ENCODE measurements at places on chromosomes 1 and 21.
A peak's percentile ranks its signal among the peaks of the same experiment; 100 is the strongest.

DNA sequence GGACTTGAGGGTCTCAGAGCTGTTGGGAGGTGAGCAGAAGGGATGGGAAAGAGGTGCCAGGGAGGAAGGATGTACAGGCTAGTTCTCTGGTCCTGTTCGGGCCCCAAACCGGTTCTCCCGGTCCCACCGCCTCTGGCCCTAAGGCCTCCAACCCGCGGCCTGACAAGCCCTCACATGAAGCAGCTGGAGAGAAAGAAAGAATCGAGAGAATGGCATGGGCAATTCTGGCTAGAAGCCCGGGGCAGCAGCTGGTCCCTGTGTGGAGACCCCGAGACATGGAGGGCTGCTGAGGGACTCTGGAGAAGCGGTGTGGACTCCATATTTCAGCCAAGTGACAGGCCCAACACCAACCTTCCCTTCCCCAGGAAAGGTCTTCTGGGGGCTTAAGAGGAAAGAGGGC lies 730 bp downstream of the CDC42SE1 start:
- DNase-seq = peak; percentile 37

DNA sequence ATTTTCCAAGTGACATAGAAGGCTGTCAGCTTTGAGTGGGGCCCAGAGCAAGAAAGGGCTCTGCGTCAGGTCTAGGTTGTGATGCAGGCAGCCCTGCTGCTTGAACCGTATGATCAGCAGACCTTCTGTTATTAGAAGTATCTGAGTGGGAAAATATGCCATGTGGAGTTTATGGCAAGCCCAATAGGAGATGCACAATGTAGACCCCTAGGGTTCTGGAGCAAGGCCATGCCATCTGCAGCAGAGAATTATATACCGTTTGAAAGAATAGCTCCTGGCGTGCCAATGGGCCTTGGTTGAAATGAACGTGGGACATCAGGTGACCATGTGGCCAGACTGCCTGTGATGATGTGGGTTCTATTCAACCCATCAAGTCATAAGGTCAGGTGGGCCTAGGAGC lies 44.1 kb upstream of the ZBTB18 start:
- no peak for DNase-seq

DNA sequence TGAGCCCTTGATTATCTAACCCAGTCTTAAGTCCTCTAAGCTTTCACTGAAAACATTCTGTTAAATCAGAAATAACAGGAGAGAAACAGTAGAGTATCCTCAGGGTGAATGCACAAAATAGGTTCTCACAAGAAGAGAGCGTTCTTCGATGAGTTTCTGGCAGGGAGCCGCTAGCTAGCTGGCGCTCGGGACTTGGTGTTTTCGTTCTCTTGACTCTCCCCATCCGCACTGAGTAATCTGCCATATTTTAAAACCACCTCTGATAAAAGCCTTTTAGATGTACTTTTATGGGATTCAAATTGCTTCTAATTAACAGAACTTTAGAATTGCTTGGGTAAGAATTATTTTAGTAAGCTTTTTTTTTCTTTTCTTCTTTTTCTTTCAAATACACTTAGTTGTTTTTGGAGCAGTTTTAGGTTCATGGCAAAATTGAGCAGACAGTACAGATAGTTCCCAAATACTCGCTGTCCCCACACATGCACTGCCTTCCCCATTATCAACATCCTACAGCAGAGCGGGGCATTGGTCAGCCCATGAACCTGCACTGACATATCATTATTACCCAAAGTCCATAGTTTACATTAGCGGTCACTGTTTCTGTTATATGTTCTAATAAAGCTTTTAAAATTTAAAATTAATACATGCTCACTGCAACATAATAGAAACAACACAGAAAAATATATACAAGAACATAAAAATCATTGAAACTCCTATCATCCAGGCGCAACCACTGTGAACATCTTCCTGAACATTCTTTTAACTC lies 35.4 kb downstream of the PRDM2 start:
- DNase-seq = no peak

DNA sequence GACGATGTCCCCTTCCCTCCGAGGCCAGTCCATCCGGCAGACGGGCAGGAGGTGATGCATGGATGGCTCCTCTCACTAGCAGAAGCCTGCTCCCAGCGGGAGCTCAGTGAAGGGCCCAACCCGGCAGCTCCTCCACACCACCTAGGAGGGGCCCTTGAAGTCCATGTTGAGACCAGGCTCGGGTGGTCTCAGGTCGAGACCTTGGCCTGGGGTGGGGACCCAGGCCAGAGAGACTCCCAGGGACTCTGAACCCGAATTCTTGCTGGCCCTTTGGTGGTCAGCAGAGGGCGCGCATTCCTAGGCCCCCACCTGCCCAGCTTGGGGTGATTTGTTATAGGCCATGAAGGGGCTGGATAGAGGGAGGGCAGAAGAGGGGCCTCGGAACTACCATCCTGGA lies 642 bp upstream of the NT5C1A start:
- no peak for DNase-seq

DNA sequence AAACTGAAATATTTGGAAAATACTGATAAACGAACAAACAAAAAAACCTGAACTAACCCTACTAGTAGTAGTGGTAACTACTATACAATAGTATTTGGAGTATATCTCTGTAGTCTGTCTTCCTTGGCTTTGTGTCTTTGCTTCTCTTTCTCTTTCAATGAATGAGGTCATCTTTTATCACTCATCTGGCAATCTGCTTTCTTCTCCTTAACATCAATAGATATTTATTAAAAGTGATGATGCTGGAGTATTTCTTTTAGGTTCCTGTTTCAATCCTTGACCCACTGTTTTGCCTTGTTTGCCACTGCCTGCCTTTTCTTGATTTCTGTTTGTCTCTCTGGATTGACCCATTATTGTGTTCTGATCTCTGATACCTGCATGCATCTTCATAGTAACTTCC lies 71.5 kb downstream of the ROR1 start:
- no peak for DNase-seq

DNA sequence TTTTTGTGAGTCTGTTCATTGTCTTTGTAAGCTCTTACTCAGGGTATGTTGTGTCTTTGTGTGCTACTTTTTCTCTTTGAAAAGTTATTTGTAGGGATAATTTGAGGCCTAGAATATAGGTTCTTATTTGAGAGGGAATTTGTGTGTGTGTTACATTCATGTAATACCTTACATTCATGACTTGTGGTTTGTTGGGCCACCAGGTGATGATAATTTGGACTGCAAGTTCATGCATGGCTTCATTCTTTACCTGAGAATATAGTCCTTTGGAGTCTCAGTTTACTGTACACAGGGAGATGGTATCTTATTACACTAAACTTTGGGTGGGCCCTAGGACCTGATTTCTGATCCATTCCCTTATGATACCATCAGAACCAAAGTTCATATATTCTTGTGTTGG lies 51.8 kb upstream of the FASLG start:
- no peak for DNase-seq

DNA sequence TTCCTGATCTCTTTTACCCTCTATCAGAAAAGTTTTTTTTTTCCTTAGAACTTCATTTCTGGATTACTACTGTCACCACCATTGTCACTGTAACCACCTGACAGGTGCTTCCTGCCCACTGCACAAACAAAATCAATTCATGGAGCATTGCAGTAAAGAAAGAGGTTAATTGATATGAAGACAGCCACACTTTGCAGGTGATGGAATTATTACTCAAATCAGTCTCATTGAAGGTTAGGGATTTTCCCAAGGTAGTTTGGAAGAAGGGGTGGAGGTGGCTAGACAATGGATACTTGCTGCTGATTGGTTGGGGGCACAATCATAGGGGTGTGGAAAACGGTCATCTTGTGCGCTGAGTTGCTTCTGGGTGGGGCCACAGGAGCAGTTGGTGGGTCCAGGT lies 230.8 kb upstream of the CACYBP start:
- DNase-seq = no peak

GRCh38 chr1:162736184-162736583 lies 54.3 kb upstream of the HSD17B7 start:
- no peak for DNase-seq

GRCh38 chr1:87592156-87592555 lies 263.5 kb downstream of the LMO4 start:
- DNase-seq = no peak

DNA sequence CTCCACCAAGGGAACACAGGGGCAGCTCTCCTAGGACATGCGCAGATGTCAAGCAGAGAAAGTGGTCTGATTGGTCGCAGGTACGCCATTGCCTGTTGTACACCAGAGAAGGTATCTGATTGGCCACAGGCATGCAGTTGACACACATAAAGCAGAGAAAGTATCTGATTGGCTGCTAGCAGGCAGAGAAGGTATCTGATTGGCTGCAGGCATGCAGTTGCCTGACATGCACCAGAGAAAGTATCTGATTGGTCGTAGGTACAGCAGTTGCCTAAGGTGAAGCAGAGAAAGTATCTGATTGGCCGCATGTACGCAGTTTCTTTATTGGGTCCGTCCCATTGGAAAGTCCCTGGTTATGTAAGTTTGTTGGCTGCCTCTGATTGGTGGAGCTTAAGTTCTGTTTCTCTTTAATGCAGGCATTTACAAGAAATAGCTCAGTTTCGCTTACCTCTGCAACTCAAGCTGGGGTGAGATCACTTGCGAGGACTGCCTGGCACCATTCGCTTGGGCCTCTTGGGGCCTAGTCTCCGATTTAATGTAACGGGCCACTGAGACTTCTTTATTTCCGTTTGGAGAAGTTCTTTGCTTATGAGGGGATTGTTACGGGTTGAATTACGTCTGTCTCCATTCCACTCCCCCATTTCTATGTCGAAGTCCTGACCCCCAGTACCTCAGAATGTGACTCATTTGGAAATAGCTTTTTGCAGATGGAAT lies 74.2 kb downstream of the SIK1 start:
- no peak for DNase-seq

GRCh38 chr1:91282695-91283420 lies 121.8 kb downstream of the HFM1 start:
- DNase-seq = peak; percentile 42

- no peak for DNase-seq
Observed at GRCh38 chr1:226949401-226949800, 9.3 kb downstream of the COQ8A start.

DNA sequence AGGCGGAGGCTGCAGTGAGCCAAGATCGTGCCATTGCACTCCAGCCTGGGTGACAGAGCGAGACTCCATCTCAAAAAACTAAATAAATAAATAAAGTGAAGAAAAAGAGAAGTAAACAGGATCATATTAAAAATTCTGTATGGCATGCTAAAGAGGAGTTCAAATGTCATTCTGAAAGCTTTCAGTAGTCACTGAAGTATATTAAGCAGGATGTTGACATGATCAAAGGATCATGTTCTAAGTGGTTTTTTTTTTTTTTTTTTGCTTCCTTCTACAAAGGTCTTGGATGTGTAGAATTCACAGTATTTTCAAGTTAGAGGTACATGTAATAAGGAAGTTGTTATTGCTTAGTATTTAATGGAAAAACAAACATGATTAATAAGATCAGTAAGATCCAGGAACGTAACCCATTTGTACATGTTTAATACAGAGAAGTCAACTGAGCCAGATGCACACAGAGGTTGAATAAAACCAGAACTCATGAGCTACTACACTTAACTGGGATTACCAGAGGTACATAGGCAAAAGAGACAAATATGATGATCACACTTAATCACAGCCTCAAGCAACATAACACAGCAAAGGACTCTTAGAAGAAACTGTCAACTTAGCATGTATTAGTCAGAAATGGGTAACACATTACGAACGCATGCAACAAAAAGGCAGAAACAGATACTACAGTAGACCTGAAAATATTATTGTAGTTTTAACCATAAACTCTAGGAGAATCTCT lies 12.2 kb downstream of the CDC42BPA start:
- DNase-seq = no peak

- DNase-seq = no peak
Observed at GRCh38 chr1:116201911-116202310, 90.7 kb downstream of the MAB21L3 start.

Measured in left cardiac atrium (tissue), 4 donors.